ENCODE measurements at places on chromosomes 7 and 10.

GRCh38 chr7:156064971-156065386 lies 252.7 kb upstream of the SHH start:
- no peak for DNase-seq

DNA sequence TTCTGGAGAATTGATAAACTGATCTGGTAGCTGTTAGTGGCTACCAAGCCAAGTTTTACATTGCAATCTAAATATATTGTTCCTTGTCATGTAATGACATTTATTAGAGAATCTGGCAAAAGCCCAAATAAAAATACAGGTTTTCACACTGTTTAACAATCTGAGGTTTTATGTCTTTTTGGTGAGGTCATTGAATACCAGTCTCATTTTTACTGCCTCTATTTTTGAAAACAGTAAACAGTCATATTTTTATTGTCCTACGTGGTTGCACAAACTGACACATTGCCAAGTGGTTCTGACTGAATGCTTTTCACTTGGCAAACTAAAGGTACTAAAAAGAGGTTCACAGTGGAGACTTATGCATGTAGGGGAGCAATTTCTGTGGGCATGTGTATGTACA lies 157.5 kb downstream of the PRKG1 start:
- no peak for DNase-seq

DNA sequence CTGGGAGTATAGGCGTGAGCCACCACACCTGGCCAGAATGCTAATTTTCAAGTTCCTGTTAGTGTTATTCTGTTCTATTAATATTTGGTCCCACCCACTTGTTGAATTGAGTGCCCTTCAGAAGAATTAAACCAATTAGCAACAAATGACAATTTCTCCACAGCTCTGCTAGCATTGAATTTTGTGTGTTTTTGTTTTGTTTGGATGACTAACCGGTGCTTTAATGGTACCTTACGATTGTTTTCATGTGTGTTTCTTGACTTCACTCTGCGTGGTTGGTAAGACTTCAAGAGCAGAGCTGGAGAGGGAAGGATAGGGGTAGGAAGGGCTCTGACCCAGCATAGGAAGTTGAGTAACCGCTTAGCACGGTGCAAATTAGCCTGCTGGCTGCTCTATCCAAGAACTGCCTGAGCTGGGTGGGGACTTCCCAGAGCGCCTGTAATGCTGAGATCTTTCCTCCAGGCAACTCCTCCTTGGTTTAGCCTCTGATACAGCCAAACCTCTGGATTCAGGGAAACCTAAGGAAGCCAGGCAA lies 4.6 kb downstream of the ARPC1B start:
- peak; percentile 77 for DNase-seq

DNA sequence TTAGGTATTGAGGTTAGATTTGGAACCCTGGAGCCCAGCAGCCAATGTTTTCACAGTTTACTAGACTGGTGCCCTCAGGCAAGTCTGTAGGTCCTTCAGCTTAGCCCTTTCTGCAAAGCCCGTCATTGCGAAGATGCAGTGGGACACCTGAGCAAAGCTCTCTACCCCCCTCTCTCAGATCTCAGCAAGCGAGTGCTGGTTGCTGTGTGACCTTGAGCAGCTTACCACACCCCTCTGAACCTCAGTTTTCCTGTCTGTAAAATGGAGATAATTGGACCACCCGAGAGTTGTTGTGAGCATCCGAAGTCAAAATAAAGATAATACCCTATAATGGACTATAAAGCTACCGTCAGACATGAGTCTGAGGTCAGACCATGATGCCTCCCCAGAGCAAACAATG lies 3.7 kb downstream of the NPC1L1 start:
- DNase-seq, result no peak

- DNase-seq, result no peak
Observed at GRCh38 chr10:123355748-123356481, 201.7 kb downstream of the BUB3 start.

GRCh38 chr10:81472927-81473470 lies 402.0 kb upstream of the NRG3 start:
- DNase-seq, result no peak

DNA sequence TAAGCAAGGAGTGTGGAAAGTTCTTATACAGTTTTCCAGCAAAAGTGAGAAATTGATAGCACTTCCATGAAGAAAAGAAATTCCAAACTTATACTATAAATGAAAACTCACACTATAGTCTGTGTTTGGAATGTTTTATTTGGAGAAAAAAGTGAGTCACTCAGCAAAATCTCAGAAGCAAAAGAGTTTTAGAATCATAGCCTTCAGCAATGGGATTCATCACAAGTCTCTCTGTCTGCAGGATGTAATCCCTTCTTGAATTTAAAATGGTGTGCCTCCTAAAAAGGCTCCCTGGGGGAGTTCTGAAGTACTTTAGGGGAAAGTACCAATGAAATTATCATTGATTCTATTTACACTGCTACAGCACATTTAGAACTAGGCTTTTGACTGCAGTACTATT lies 756.4 kb downstream of the XPNPEP1 start:
- DNase-seq, result no peak

GRCh38 chr7:2063563-2064260 lies 169.0 kb downstream of the MAD1L1 start:
- no peak for DNase-seq

DNA sequence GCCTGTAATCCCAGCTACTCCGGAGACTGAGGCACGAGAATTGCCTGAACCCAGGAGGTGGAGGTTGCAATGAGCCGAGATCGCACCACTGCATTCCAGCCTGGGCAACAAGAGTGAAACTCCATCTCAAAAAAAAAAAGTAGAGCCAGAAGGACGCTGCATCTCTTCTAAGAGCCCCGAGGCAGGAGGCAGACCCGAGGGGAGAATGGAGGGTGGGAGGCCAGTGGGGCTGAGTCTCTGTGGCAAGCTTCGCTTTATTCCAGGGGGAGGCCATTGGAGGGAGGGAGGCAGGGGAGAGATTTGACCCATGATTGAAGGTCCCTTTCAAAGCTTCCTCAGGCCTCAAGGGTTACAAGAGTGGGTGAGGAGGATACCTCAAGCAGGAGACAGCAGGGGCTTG lies 18.7 kb downstream of the TTYH3 start:
- DNase-seq, result no peak

DNA sequence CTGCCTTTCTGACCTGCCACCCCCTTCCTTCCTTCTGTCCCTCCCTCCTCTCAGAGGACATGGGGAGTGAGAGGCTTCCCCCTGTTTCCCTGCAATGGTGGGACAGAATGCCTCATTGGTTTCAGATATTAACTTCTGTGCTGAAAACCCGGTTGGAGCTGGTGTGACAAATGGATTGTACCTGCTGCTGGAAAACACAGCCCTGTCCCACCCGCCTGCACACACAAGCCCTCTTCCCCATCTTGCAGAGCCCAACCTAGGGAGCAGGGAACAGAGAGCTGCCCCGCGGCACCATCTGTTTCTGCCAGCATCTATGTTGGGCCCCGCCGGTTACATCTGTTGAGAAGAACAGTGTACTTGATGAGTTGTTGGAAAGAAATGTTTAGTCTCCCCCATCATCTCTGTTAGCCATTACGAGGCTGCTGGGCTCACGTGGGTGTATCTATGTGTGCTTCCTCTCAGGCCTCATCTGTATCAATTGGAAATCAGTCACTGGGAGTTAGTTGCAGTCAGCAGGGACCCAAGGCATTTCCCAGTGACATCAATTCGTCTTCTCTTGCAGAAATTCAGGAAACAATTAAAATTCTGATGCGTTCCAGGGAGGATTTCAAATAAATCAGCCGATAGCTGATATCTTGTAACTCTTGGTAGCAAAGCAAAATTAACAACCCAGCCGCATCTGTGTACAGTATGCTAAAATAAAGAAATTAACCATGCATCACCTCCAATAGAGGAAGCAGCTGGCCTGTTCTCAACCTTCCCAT lies 725.6 kb upstream of the GALNT17 start:
- DNase-seq, result no peak

DNA sequence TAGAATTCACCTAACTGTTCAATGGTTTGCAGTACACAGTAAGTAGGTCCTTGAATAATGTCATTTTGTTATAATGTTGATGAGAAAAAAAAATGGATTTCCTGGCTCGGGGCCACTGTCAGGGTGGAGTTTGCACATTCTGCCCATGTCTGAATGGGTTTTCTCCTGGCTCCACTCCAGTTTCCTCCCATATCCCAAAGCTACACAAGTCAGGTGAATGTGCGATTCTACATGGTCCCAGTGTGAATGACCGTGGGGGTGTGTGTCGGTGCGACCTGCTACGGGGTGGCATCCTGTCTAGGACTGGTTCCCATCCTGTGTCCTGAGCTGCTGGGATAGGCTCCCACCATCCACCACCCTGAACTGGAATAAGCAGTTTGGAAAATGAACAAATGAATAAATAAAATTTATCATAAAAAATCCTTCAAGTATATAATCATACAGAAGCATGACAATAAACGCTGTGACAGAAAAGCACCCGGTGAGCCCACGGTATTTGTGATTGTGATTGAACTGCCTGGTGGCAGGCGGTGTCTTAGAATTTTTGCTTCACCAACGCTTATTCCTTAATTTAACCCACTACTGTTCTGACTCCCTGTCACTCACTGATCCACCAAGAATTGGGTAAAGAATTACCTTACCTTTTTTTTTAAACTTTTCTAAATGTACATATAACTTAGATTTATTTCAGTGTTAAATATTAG lies 114.1 kb downstream of the ICA1 start:
- DNase-seq, result no peak

DNA sequence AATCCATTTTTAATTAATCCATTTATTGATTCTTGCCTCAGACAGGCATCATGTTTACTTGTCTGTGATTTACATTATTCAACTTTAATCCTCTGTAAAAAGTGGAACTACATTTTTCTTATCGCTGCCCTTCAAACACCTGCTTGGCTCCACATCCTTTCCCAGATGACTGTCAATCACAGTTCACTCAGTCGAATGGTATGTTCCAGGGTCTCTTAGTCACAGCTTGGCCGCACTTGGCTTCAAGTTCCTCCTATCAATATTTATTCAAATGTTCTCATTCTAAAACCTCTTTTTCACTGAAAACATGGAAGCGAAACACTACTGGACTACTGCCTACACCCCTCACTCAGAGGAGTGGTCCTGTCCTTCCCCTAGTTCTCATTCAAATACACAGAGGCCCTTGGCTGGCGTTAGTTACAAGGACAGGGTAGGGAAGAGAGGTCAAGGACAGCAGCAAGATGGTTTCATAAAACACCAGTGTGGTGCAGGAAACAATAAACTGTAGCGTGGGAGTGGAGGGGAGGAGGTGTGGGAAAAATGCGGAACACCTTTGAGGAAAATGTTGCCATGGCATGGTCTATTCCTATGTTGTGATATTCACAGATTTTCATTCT lies 143.2 kb downstream of the USP6NL start:
- DNase-seq, result no peak

- DNase-seq, result no peak
Observed at GRCh38 chr7:17497136-17497535, 198.7 kb downstream of the AHR start.

- DNase-seq, result no peak
Observed at GRCh38 chr10:72245949-72246525, 27.7 kb upstream of the DDIT4 start.

DNA sequence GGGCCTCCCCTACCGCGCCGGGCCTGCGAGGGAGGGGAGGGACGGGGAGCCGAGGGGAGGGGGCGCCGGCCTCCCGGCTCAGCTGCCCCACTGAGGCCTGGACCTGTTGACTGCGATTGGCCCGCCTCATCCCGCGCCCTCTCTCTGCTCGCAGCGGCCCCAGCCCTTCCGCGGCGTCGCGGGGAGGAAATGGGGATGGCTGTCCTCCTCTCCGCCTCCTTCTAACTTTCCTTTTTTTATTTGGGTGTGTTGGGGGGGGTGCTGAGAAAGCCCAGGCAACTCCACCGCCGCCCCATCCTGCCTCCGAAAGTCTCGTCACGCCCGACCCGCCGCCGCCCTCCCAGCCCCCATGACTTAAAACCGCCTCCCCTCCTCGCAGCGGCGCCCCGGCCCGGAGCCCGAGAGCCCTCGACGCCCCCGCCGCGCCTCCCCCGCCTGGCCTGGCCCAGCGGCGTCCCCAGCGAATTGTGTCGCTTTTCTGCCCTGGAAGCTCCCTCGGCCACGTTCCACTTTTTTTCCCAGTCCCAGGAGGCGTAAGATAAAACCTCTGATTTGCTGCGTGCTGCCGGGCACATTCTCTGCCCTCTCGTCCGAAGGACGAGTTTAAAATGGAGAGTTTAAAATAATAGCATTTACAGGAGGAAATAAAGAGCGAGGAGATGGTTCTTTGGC lies 842 bp upstream of the SKIDA1 start:
- DNase-seq, result peak; percentile 50

DNA sequence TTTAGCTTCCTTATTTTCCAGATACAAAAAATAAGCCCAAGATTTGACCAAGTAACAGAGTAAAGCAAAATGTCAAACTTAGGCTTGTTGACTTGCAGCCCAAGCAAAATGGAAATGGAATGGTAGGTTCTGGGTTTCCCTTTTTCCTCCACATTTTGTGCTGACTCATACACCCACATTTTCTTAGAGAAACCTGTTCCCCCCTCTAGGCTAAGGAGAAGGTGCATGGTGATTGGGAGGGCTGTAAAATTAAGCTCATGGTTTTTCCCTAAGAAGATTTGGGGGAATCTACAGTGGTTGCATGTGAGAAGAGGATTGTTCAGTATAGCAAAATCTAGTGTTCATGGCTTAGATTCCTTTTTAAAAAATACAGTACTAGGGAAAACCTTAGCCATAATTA lies 127.4 kb downstream of the ARL4A start:
- no peak for DNase-seq

DNA sequence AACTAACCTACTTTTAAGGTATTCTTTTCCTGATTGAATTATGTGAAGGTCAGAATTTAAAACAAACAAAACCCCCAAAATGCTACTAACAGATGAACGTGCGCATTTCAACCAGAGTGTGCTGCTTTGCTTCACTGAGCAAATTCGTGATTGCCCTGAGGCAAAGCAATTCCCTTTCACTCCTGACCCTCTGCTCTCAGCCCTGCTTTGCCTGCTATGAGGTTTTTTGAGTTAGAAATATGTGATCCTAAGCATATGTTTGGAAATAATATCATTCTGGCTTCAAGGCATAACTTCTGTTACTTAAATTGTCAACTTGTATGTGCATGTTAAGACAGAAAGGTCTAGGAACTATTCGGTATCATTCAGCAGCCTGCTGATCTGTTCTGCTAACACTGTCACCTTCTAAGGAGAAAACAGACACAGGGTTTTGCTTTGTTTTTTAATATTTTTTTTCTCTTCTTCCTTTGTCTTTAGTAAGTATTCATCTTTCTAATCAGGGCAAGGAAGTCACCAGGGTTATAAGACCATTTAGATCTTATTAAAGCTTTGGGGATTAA lies 124.2 kb downstream of the GNAT3 start:
- DNase-seq, result no peak

- peak; percentile 43 for DNase-seq
Observed at GRCh38 chr7:100396421-100396982, 23.2 kb downstream of the PILRA start.

DNA sequence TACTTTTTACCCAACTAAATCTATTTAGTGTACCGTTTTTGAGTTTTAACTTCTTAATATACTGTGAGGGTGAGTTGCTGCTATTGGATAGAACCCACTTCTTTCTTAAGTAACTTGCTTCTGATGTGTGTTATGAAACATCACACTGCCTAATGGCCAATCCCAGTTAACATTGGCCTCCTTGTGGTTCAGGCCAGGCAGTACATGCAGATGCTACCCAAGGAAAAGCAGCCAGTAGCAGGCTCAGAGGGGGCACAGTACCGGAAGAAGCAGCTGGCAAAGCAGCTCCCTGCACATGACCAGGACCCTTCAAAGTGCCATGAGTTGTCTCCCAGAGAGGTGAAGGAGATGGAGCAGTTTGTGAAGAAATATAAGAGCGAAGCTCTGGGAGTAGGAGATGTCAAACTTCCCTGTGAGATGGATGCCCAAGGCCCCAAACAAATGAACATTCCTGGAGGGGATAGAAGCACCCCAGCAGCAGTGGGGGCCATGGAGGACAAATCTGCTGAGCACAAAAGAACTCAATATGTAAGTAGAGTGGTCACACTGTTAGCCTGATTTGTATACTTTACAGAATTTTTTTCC lies 39.7 kb downstream of the TES start:
- DNase-seq, result no peak

Data from CD4-positive, alpha-beta T cell treated with Interleukin-15 for 1 hour (primary cell).